ENCODE measurements at places on chromosomes 11 and 22.

GRCh38 chr11:128692753-128693415, 988 bp upstream of the FLI1 start:
- no peak for DNase-seq

DNA sequence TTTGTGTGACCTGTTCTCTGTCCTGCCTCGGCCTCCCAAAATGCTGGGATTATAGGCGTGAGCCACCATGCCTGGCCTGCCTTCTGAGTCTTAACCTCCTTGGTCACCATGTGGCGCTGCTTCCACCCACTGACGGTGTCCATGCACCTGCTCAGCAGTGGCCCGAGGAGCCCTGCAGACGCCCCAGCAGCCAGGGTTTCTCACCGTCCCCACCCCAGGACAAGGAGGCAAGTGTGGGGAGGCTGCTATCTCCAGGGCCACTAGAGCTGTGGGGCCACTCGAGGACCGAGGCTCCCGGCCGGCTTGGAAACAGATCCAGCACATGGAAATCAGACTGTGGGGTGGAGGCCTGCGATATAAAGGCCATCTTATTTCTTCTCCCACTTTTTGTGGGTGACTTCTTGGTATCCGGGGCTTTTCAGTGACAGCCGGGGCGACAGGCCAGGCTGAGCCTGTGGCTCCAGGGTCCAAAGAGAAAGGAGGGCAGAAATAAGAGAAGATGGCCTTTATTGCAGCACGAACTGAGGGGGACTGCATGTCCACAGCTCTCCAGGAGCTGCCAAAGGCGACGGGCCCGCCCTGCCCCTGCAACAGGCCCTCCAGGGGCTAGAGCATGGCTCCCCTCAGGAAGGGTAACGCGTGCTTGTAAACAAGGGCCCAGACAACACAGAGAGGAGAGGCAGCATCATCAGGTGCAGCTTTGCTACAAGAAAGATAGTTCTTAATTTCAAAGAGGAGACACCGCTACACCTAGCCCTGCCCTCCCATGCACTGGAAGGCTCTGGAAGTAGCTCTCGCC, 15.0 kb downstream of the TSPO start:
- DNase-seq = no peak

- no peak for DNase-seq
These were observed 53.6 kb downstream of the BRD1 start for GRCh38 chr22:49774046-49774445.

DNA sequence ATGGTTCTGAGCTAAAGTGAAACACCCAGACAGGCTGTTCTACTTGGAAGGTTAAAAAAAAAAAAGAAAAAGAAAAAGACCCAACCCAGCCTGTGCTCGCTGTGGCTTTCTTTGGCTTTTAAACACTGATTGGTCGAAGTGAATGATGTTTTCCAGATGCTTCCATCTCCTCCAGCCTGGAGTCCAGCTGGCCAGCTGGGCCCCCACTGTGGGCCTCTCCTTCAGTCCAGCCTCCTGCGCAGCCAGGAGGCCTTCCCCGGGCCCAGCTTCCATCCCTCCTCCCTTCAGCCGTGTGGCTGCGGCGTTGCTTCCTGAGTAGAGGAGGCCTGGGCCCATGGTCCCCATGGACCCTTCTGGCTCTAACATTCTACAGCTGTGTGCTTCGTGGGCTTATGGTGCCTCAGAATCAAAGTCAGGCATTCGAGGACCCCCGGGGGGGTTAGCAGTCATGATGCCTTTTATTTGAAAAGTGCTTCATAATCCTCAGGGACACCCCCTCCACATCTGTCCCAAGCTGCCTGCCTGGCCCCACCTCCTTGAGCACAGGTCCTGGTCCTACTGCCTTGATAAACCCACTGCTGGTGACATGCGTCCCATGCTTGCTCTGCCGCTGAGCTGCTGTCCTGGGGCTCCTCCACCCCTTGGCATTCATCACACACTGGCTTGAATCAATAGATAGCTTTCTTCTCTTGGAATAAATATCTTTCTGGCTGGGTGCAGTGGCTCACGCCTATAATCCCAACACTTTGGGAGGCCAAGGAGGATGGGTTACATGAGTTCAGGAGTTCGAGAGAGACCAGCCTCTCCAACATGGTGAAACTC, 42.2 kb upstream of the FBLN1 start:
- no peak for DNase-seq

DNA sequence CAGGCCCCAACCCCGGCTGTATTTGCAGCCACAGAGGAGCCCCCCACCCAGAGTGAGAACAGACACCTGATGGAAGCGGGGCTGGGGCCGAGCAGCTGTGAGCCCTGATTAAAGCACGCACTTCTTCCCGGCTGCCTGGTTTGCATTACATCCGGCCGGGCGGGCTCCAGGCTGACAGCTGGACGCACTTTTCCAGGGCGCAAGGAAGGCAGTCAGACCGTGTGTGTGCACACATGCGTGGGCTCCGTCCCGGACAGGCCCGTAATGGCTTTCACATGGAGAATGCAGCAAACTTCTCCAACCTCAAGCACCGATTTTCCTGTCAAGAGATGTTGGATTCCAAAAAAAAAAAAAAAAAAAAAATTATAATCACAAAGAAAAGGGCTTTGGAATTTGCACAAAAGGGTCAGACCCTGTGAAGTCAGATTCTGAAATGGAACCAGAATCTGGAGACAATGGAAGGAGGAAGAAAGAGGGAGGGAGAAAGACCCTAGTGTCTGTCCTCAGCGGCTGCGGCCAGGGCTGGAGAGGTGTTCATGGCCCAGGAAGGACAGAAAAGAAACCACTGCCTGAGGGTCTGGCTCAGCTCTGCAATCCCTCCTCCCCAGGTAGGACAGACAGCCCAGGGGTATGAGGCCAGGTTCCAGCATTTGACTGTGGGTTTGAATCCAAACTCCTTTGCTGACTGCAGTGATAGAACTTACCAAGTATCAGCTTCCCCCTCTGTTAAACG, 365.5 kb downstream of the MN1 start:
- no peak for DNase-seq

All from 8988T (cell line).